ENCODE measurements at places on chromosomes 5 and 9.

- no peak for DNase-seq
These were observed 586.3 kb upstream of the FAM174A start for GRCh38 chr5:99948850-99949249.

DNA sequence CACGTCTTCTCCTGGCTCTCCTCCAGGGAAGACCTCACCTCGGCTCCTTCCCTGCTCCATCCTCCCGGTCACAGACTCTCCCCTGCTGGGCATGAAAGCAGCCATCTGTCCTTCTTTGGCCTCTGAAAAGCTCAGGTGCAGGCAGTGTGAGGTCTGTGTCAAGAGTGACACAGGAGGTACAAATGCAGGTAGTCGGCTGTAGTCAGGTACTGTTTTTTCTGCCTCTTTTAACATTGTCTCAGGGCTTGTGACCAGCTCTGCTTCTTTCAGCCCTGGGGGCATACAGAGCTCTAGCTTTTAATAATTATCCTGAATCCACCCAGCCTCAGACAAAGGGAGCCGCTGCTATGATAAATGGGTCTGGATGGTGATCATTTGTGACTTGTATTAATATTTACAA is 46.4 kb downstream of the C5orf15 start:
- no peak for DNase-seq

- no peak for DNase-seq
These were observed 126.4 kb downstream of the FBXL17 start for GRCh38 chr5:108255468-108255867.

DNA sequence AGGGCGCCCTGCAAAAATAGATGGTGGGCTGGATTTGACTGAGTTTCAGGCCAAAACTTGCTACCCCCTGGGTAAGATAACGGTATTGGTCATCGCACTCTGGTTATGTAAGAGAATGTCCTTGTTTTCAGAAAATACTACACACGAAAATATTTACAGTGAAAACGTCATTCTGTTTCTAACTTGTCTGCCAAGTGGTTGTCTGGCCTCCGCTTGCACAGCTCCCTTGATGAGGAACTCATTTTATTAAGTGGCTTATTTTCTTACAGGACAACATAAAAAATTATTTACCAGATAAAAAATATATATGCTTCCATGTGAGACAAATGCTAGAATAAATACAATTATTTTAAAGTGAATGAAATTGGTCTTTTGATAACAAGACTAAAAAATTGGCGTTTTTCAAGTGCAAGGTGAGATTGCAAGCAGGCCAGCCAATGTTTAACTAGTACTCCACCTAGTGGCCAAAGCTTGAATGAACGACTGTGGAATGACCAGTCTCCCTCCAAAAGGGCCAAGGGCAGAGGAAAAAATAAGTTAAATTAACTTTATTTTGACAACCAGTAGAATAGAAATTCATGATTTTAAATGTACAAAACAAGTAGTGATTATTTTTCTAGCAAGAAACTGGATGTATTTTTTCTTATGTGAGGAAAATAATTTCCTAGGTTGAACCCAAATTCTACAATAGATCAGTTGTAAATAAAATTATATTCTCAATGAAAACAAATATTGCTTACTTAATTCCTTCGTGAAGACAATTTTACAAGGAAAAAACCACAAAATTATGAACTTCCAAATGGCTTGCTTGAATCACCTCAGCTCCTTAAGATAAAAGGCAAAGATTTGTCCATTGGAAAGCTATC is 93.2 kb downstream of the ZFAND5 start:
- DNase-seq: peak; percentile 64

GRCh38 chr5:1640421-1640881 is 116.7 kb upstream of the LPCAT1 start:
- no peak for DNase-seq

- no peak for DNase-seq
These were observed 9.2 kb downstream of the EEIG1 start for GRCh38 chr9:127971357-127972235.

- DNase-seq: peak; percentile 69
These were observed 639.0 kb downstream of the CCDC171 start for GRCh38 chr9:16191691-16192402.

- DNase-seq: no peak
These were observed 36.3 kb downstream of the OLFM1 start for GRCh38 chr9:135123773-135124134.

- peak; percentile 55 for DNase-seq
These were observed at the start of gene NIPAL4 for GRCh38 chr5:157459715-157460599. NIPAL4 (plus strand) TSS chr5:157460213; CDS start chr5:157460321, 108 bp downstream.

GRCh38 chr9:135074354-135075233 is 12.9 kb upstream of the OLFM1 start:
- no peak for DNase-seq

GRCh38 chr9:72814083-72814597 is 138.7 kb downstream of the ALDH1A1 start:
- DNase-seq: no peak

- DNase-seq: no peak
These were observed 64.5 kb downstream of the STARD4 start for GRCh38 chr5:111447822-111448221.

GRCh38 chr9:124330011-124330697 is 72.4 kb downstream of the NEK6 start:
- no peak for DNase-seq

GRCh38 chr5:64318175-64318574 is 152.5 kb downstream of the RNF180 start:
- no peak for DNase-seq

DNA sequence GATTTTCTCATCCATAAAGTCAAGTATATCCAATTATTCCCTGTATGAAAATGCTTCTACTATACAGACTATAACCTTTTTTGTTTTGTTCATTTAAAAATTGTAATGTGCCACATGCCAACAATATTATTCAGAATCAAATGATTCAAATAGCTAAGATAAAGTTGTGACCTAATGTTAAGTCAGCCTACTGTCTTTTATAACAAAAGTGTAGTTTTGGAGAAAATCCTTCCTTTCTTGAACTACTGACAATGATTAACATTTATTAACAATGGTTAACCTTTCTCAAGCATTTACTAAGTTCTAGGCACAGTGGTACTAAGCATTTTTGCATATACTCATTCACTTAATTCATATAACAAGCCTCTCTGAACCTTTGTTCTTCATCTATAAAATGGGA is 25.0 kb downstream of the CSF2 start:
- no peak for DNase-seq

GRCh38 chr9:95104980-95105379 is 212.5 kb downstream of the FANCC start:
- DNase-seq: no peak

- DNase-seq: no peak
These were observed at the start of gene PTPDC1 for GRCh38 chr9:94084314-94084713. PTPDC1 (plus strand) TSS chr9:94084464; CDS start chr9:94084531, 67 bp downstream.

DNA sequence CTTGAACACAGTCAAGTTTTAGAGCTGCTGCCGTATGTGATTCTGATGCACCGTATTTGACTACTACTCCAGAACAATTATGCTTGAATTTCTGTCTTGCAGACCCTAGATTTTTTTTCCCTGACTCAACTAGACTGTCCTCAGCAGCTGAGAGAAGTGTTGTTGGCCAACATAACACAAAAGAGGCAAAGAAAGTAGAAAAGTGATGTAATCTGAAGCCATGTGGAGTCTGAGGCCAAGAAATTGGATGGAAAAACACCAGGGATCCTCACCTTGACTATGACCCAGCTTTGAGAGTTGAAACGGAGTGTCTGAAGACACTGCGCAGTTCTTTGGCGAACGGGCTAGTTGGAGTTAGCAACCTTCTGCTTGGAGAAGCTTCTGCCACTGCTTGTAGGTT is 36.3 kb upstream of the FGF1 start:
- DNase-seq: no peak

DNA sequence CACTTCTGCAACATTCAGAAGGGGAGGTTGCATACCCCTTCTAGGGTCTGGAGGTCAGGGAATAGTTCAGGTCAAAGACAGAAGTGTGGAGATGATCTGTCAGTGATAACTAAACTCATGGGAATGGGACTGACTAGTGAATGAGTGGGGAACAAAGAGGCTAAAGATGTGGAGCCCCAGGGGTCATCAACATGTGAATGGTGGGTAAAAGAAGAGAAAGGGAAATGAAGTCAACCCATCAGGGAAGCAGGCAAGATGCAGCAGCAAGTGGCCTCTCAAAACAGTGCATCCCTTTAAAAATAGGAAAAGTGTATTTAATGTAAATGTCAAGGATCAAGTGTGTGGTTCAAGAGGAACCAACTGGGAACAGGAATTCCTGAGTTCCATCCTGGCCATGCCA is 69.9 kb downstream of the PLPPR1 start:
- DNase-seq: no peak

DNA sequence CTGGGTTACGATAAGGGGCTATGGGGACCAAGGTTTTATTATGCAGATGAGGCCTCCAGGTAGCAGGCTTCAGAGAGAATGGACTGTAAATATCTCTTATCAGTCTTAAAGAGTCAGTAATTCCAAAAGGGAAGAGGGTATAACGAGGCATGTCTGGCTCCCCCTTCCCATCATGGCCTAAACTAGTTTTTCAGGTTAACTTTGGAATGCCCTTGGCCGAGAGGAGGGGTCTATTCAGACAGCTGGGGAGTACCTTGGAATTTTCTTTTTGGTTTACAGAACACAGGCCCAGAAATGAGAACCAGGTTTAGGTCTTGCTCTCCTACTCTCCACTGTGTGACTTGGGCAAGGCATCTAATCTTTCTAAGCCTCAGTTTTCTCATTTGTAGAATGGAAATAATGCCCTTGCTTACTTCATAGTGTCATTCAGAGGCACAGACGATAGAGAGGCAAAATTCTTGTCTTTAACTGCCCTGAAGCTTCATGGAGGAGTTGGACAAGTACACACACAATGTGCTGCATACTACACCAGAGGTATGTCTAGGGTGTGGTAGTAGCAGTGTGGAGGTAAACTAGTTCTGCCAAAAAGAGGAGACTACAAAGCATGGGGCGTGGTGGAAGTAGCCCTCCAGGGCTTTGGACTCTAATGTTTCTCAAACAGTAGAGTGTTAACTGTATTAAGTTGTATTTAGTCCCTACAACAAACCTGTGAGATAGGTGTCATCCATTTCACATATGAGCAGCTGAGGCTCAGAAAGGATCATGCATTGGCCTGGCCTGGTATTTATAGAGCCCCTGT is 45.5 kb downstream of the IRF1 start:
- DNase-seq: no peak

- no peak for DNase-seq
These were observed 155.9 kb downstream of the ERCC6L2 start for GRCh38 chr9:96031366-96031824.

GRCh38 chr9:26650325-26650724 is 242.3 kb downstream of the CAAP1 start:
- DNase-seq: no peak

GRCh38 chr9:97749928-97750327 is 52.8 kb upstream of the XPA start:
- DNase-seq: no peak

- no peak for DNase-seq
These were observed 12.4 kb downstream of the SMAD5 start for GRCh38 chr5:136145030-136145429.

GRCh38 chr9:98902516-98902915 is 41.2 kb upstream of the COL15A1 start:
- DNase-seq: no peak

DNA sequence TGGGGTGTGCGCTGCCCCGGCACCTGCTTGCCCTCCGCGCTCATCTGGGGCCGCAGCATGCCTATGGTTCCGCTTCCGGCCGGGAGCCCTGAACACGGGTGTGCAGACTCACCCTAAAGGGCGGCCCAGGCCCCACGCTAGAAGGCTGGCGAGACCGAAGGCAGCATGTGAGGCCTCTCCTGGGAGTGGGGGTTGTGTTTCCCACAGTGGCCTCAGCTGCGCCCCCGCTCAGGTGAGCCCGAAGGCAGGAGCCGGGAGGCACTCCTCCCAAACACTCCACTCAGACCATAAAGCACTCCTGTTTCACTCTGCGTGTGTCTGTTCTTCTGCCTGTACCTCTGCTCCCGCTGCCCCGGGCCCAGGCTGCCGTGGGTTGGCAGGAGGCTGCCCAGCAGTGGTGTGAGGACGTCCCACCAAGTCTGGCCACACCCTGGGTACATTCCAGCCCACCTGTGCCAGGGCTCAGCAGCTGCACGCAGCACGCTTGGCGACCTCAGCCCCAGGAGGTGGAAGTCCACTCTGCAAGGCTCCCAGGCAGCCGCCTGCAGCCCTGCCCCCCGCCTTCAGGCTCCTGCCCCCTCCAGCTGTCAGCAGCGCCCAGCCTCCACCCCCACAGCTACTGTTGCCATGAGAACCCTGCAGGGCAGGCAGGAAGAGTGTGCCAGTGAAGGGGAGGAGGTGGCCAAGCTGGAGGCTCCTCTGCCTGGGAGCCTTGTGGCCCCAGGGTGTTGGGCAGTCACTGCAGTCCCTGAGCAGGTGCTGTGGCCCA is 1.2 kb upstream of the AJM1 start:
- DNase-seq: no peak

GRCh38 chr5:43256261-43256966 is 56.8 kb downstream of the HMGCS1 start:
- no peak for DNase-seq

GRCh38 chr9:103997856-103998370 is 96.2 kb upstream of the SMC2 start:
- DNase-seq: no peak
